Fibroblast of skin of left quadriceps (primary cell): ENCODE measurements at places on chromosomes 1 and 21.
A peak's percentile ranks its signal among the peaks of the same experiment; 100 is the strongest.

GRCh38 chr1:206890125-206891060 lies 6.8 kb upstream of the IL24 start:
- DNase-seq, result no peak

DNA sequence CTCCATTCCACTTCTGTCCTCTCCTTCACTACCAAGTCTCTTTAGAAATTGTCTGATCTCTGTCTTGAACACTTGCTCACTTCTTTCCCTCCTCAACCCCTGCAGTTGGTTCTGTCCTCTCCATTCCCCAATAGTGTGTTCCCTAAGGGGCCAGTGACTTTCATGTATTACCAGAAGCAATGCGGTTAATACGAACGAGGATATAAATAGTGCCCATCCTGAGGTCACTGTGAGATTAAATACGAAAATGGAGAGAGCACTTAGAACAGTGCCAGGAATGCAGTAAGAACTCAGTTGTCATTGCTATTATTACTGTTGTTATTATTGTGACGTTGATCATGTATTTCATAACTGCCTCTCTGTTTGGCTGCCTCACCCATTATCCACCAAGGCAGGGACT lies 53.0 kb upstream of the ARTN start:
- no peak for DNase-seq

DNA sequence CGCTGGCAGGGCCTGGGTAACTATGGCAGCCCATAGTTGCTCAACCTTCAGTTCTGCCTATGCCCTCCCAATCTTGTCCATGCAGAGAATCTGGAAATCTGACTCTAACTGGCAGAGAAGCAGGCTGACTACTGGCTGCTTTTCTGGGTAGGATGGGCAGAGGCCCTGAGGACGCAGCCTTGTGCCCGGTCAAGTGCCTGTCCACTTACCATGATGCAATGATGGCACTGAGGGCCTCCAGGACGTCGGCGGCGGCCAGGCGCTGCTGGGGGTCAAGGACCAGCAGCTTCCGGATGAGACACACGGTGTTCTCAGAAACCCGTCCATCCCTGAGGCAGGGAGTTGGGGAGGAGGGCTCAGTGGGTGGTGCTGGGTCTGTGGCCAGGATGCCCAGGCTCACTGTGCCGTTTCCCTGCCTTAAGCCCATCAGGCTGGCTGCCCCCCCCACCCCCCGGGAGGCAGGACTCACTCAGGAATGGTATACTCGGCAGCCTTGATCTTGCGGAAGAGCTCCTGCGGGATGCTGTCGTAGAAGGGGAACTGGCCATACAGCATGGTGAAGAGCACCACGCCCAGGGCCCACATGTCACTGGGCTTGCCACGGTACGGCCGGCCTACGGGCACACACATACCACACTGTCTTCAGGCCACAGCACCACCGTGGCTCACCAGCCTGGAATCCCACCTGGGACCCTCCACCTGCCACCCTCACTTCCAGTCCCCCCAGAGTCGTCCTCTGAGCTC lies 20.4 kb upstream of the EVA1B start:
- DNase-seq, result no peak

GRCh38 chr1:105427543-105427942 lies 1628.9 kb upstream of the PRMT6 start:
- DNase-seq, result no peak

DNA sequence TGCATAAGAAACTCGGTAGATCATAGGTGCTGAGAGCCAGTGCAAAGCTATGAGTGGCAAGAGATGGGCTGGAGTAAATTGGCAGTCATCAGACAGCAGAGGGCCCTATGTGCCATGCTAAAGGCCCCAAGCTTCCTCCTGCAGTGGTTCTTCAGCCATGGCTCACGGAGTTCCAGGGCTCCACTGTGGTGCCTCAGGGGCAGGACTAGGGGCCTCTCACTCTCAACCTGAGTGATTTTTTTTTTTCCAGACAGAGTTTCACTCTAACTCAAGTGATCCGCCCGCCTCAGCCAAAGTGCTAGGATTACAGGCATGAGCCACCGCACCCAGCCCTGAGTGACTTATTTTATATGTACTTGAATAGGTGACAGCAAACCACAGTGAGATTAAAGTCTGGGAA lies 10.4 kb upstream of the GJA8 start:
- no peak for DNase-seq

- DNase-seq, result peak; percentile 87
Observed at GRCh38 chr1:179925922-179926849, 28.4 kb upstream of the CEP350 start.

- DNase-seq, result no peak
Observed at GRCh38 chr1:156858959-156859522, at the start of gene INSRR. INSRR (minus strand) TSS chr1:156859117; CDS start chr1:156858621, 496 bp downstream.

DNA sequence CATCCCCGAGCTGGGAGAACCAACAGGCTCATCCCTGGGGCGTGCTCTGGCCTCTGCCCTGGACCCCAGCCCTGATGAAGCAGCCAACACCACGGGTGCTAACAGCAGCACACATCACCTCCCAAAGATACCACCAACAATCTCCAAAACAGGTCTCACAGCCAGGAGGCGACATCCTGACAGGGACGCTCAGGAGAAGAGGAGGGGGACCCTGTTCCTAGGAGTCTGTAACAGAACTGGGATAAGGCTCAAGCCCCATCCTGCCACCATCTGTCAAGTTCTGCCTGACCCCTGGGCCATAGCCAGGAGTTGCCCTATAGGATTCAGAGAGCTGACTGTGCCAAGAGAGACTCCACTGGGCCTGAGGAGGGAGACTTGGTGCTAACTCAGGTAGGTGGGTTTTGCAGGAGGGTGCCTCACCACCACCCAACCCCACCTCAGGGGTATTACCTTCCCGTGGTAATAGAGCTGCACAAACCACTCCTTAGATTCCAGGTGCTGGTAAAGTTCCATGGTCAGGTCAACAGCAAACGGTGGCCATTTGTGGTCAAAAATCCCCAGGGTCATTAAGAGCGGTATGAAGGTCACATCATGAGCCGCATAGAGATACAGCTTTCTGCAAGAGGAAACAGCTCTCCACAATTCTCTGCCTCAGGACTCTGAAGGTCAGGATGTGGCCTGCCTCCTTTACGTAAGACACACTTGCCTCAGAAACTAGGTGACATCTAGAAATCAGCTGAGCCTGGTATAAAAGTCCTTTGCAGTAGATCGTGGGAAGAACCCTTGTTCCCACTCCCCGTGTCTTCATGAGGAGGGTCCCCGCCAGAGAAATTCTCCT lies 22.3 kb downstream of the ACP6 start:
- no peak for DNase-seq

DNA sequence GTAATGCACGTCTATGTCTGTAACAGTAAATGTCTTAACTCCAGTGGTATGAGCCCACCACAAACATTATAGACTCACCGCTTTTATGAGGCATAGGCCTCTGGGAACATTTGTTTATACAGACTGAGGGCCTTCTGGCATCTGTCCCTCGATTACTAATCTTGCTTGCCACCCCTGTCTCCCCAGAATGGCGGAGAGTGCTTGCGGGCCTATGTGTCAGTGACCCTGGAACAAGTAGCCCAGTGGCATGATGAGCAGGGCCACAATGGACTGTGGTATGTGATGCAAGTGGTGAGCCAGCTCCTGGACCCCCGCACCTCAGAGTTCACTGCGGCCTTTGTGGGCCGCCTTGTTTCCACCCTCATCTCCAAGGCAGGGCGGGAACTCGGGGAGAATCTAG lies 18.3 kb upstream of the SHISA4 start:
- DNase-seq, result no peak

GRCh38 chr1:99727575-99728185 lies 38.8 kb downstream of the FRRS1 start:
- peak; percentile 71 for DNase-seq
